Activated CD4-positive, alpha-beta memory T cell treated with anti-CD3 and anti-CD28 coated beads, Interleukin-2, amount 10 ng/mL, durations not matched to agents 7 days and 5 days (primary cell): ENCODE measurements at places on chromosomes 3 and 15.

DNA sequence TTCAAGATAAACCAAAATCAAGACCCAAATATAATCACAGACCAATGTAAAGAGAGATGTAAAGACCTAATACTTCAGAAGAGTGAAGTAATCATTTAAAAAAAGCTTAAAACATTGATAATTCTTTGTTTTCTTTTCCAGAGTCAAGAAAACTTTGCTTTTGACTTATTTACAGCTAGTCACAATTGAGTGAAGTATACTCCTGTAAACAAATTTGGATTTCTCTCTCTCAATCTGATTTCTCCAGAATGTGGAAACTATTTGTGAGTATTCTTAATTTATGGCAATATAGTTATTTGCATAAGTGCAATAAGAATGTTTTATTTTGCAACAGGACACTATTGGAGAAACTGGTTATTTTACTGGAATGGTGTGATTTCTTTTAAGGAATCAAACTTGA lies 43.7 kb upstream of the ZBTB20 start:
- no peak for DNase-seq
- no peaks in the 10 kb centered on the region for H3K27me3 ChIP-seq
- H3K27ac ChIP-seq, result no peak overlapping the region
- no peak overlapping the region for H3K4me3 ChIP-seq
- H3K36me3 ChIP-seq, result no peaks in the 10 kb centered on the region
- peaks cover 10% of the 10 kb centered on the region for H3K4me1 ChIP-seq

DNA sequence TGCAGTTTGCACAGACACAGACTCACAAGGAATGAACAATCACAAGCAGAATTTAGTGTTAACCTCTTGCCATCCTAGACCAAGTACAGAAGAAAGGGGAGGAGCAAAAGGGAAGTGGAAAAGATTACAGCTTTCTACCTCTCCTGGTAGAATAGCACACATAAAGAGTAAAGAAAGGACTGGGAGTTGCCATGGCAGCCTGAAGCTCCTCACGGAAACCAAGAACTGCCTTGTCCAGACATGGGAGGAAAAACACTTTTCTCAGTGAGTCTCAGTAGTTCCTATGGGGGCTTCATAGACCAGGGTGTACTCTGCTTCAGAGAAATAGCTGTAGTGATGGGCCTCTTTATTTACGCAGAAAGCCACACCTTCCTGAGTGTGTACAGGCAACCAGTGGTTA lies 114.7 kb upstream of the GAP43 start:
- no peaks in the 10 kb centered on the region for H3K36me3 ChIP-seq
- H3K27me3 ChIP-seq, result peaks cover 27% of the 10 kb centered on the region
- no peak for DNase-seq
- no peak overlapping the region for H3K4me3 ChIP-seq

GRCh38 chr3:64247991-64248646 lies 22.9 kb upstream of the PRICKLE2 start:
- H3K4me3 ChIP-seq, result no peak overlapping the region
- H3K36me3 ChIP-seq, result no peaks in the 10 kb centered on the region
- H3K27ac ChIP-seq, result no peak overlapping the region
- peaks cover 1% of the 10 kb centered on the region for H3K27me3 ChIP-seq
- H3K4me1 ChIP-seq, result no peaks in the 10 kb centered on the region

- H3K36me3 ChIP-seq, result no peaks in the 10 kb centered on the region
- no peak overlapping the region for H3K4me3 ChIP-seq
- H3K27me3 ChIP-seq, result no peaks in the 10 kb centered on the region
Observed at GRCh38 chr15:95085056-95085455, 853.7 kb downstream of the MCTP2 start.

- H3K27me3 ChIP-seq, result peaks cover 29% of the 10 kb centered on the region
- H3K4me3 ChIP-seq, result no peak overlapping the region
- H3K36me3 ChIP-seq, result no peaks in the 10 kb centered on the region
- H3K27ac ChIP-seq, result no peak overlapping the region
- H3K4me1 ChIP-seq, result peaks cover 5% of the 10 kb centered on the region
Observed at GRCh38 chr3:14561051-14561960, 21.2 kb upstream of the GRIP2 start.

GRCh38 chr3:15307580-15307979 lies 24.8 kb downstream of the SH3BP5 start:
- H3K4me1 ChIP-seq, result peaks cover 76% of the 10 kb centered on the region
- H3K27ac ChIP-seq, result no peak overlapping the region
- H3K27me3 ChIP-seq, result no peaks in the 10 kb centered on the region
- H3K4me3 ChIP-seq, result no peak overlapping the region
- peaks cover 45% of the 10 kb centered on the region for H3K36me3 ChIP-seq
- no peak for DNase-seq

- H3K4me3 ChIP-seq, result no peak overlapping the region
- H3K36me3 ChIP-seq, result no peaks in the 10 kb centered on the region
- no peak for DNase-seq
- H3K27ac ChIP-seq, result no peak overlapping the region
Observed at GRCh38 chr3:107574650-107575049, 51.9 kb downstream of the BBX start.

- no peaks in the 10 kb centered on the region for H3K4me1 ChIP-seq
- H3K36me3 ChIP-seq, result no peaks in the 10 kb centered on the region
- no peak for DNase-seq
- H3K4me3 ChIP-seq, result no peak overlapping the region
Observed at GRCh38 chr3:105580296-105580965, 213.7 kb downstream of the ALCAM start.

DNA sequence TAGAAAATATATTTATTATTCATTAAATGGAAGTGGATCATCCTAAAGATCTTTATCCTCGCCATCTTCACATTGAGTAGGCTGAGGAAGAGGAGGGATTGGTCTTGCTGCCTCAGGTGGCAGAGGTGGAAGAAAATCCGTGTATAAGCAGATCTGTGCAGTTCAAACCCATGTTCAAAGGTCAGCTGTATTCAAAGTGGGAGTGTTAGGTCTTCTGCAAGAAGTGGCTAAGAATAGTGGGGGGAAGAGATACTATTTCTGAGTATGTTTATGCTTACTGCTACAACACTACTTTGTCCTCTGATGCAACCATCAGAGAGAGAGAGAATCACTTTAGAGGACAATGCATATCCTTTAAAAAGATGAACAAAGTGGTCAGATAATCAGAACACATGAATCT lies 39.5 kb downstream of the YEATS2 start:
- no peaks in the 10 kb centered on the region for H3K27me3 ChIP-seq
- no peak overlapping the region for H3K4me3 ChIP-seq
- DNase-seq, result no peak
- peaks cover 59% of the 10 kb centered on the region for H3K36me3 ChIP-seq
- no peaks in the 10 kb centered on the region for H3K4me1 ChIP-seq

- DNase-seq, result no peak
- no peak overlapping the region for H3K4me3 ChIP-seq
- no peak overlapping the region for H3K27ac ChIP-seq
- no peaks in the 10 kb centered on the region for H3K4me1 ChIP-seq
- peaks cover 2% of the 10 kb centered on the region for H3K27me3 ChIP-seq
Observed at GRCh38 chr3:109125902-109126301, 8.0 kb upstream of the MORC1 start.

DNA sequence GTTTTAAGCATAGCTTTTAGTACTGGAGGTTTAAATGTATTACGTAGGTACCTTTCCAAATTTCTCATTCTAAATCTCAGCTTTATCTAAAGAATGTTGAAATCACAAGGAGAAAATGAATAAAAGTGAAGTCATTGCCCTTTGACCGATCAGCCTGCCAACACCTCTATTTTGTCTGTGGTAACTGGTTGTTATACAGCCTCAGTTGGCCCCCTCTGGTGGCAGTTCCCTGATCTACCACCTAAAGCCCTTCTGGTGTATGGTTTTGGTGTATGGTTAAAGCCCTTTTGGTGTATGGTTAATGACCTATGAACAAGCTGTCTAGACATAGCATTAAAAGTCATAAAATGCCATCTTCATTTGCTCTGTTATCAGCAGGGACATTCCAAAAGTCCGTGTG lies 378.2 kb upstream of the AZI2 start:
- H3K4me3 ChIP-seq, result no peak overlapping the region
- H3K36me3 ChIP-seq, result no peaks in the 10 kb centered on the region
- H3K4me1 ChIP-seq, result no peaks in the 10 kb centered on the region
- DNase-seq, result no peak

DNA sequence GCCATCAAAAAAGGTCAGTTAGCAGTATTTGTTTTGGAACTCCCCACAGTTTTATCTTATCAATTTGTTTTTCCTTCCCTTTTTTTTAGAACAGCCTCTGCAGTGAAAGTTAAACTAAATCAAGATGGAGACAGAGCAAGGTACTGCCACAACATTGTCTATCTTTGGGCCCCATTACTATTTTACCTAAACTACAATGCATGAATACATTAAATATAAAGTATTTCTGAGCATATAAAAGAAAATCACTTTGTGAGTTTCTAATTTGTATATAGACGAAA lies 139.5 kb downstream of the MEIS2 start:
- H3K4me1 ChIP-seq, result no peaks in the 10 kb centered on the region
- no peak overlapping the region for H3K4me3 ChIP-seq
- no peak for DNase-seq
- H3K36me3 ChIP-seq, result no peaks in the 10 kb centered on the region

DNA sequence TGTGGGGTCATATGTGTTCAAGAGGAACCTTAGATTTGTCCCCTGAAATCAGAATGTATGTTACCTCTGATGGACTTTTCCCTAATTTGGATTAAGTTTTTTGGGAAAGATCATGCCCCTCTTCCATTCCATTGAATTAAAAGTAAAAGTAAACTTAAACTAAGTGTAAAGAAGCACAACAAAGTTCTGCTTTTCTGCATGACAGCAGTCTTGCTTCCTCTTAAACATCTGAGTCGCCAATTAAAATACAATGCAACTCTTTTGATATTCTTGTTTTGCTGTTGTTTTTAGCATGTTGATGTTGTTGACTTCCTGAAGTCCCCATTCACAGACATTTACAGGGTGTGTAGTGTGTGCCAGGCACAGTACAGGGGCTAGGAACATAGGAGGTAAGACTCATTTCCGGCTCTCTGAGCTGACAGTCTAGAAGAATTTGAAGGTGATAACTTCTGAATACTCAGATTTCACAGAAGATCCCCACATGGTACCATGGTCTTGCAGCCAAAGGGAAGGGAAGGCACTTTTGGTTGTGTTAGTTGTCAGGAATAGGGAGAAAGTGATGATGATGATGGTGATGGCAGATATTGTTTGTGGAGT lies 45.0 kb downstream of the USP13 start:
- peaks cover 9% of the 10 kb centered on the region for H3K36me3 ChIP-seq
- DNase-seq, result no peak
- no peak overlapping the region for H3K4me3 ChIP-seq
- peaks cover 17% of the 10 kb centered on the region for H3K4me1 ChIP-seq

DNA sequence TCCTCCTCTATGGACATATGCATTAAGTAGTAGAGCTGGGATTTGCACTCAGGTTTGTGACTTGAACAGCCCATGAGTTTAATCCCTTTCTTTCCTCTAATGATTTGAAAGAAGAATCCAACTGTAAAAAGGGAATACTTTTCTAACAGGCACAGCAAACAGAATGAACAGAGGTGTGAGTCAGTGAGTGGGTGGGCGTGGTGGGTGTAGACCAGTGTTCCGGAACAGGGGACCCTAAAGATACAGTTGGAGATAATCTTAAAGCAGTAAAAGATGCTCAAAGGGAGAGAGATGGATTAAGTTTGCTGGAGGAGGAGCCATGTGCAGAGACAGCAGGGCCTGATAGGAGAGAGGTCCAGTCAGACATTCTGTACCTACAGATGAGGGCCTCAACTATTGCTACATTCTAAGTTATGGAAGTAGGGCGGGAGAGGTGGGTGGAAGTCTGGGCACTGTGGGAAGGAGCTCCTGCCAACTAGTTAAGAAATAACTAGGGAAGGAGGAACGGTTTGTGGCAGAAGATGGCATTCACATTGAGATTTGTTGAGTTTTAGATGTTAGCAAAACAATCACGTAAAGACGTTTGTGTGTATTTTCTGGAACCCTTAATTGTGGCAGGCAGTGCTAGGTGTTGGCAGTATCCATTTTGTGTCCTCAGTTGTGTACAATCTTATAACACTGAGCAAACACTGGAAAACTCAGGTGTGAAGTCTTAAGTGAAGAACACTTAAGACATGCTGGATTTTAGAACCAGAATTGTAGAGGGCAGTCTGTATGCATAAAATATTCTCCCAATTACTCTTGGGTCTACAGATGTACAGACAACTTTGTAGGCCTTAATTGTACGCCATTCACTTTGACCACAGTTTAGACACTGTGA lies 511.0 kb downstream of the GRM7 start:
- H3K27me3 ChIP-seq, result no peaks in the 10 kb centered on the region
- H3K4me3 ChIP-seq, result no peak overlapping the region
- no peaks in the 10 kb centered on the region for H3K4me1 ChIP-seq
- no peak for DNase-seq
- no peaks in the 10 kb centered on the region for H3K36me3 ChIP-seq

- no peaks in the 10 kb centered on the region for H3K4me1 ChIP-seq
- H3K27ac ChIP-seq, result no peak overlapping the region
- H3K36me3 ChIP-seq, result no peaks in the 10 kb centered on the region
Observed at GRCh38 chr3:124014366-124014942, 22.5 kb upstream of the ROPN1 start.

GRCh38 chr3:138547342-138547975 lies 46.6 kb downstream of the CEP70 start:
- H3K36me3 ChIP-seq, result peaks cover 50% of the 10 kb centered on the region
- H3K27ac ChIP-seq, result no peak overlapping the region
- no peak overlapping the region for H3K4me3 ChIP-seq
- H3K27me3 ChIP-seq, result no peaks in the 10 kb centered on the region
- no peak for DNase-seq

DNA sequence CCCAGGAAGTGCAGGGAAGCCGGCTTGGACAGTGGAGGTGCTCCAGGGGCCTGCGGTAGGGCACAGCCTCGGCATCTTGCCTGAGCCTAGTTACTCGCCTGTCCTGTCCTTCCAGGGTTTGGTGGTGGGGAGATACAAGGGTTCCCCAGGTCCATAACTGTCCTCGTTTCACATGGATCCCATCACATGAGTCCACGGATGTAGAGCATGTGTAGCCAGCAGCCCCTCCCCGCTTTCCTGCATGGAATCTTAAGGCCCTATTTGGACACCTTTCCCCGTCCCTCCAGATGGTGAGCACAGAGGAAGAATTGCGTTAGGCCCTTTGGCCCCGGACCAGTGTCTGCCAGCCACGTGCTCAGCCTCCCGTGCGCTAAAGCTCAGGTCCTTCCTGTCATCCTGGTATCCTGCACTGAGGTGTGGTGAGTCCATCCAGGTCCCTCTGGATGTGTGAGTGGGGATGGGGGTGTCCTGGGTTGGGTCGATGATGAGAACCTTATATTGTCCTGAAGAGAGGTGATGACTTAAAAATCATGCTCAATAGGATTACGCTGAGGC lies 230.4 kb downstream of the SNRPN start:
- H3K36me3 ChIP-seq, result no peaks in the 10 kb centered on the region
- H3K4me3 ChIP-seq, result no peak overlapping the region
- no peak overlapping the region for H3K27ac ChIP-seq
- DNase-seq, result no peak
- no peaks in the 10 kb centered on the region for H3K27me3 ChIP-seq

GRCh38 chr3:188234132-188234531 lies 80.2 kb downstream of the LPP start:
- peaks cover 27% of the 10 kb centered on the region for H3K36me3 ChIP-seq
- no peak overlapping the region for H3K4me3 ChIP-seq
- H3K4me1 ChIP-seq, result peaks cover 3% of the 10 kb centered on the region
- DNase-seq, result no peak
- H3K27me3 ChIP-seq, result no peaks in the 10 kb centered on the region
